Cardiac atrium fibroblast (primary cell): ENCODE measurements at places on chromosomes 16 and 17. TPM values are rescaled to one million over a fixed set of nuclear protein-coding genes. Genes with fewer than 3 reads are reported as not detected.

KRTAP4-5 gene
- total RNA-seq: not detected in 2 replicates

TNFRSF17 gene
- total RNA-seq: not detected in 2 replicates

DNAAF8 gene
- total RNA-seq: 0.97 and 1.1 TPM in 2 replicates

RCVRN gene
- not detected in 2 replicates for total RNA-seq

MPV17L gene
- total RNA-seq: 0.18 and 0.81 TPM in 2 replicates

COG1 gene
- 16.1 and 18.1 TPM in 2 replicates for total RNA-seq

ATAD5 gene
- 0.36 and 1.5 TPM in 2 replicates for total RNA-seq

RASL10B gene
- 1.4 and 4.2 TPM in 2 replicates for total RNA-seq

VMP1 gene
- 135 and 169 TPM in 2 replicates for total RNA-seq

EPX gene
- not detected in 2 replicates for total RNA-seq

TBC1D16 gene
- 39.9 and 44.1 TPM in 2 replicates for total RNA-seq

C1QTNF1 gene
- total RNA-seq: 797 and 1,160 TPM in 2 replicates

CLEC18A gene
- not detected in 2 replicates for total RNA-seq

ACSM2A gene
- not detected in 2 replicates for total RNA-seq

TMEM220 gene
- total RNA-seq: 2.3 and 6.0 TPM in 2 replicates

JUP gene
- total RNA-seq: 54.1 and 57.0 TPM in 2 replicates

ANKRD40CL gene
- not detected in 2 replicates for total RNA-seq

SNAI3 gene
- total RNA-seq: 0.16 TPM in 1 of 2 replicates, not detected in the other

SLC52A1 gene
- total RNA-seq: 0.18 TPM in 1 of 2 replicates, not detected in the other

PRSS27 gene
- 0.16 and 0.18 TPM in 2 replicates for total RNA-seq

CAPN15 gene
- total RNA-seq: 32.9 and 43.7 TPM in 2 replicates

REXO5 gene
- total RNA-seq: 6.0 and 10.7 TPM in 2 replicates

CMTM1 gene
- total RNA-seq: 2.9 TPM in 1 of 2 replicates, not detected in the other

ENPP7 gene
- total RNA-seq: not detected in 2 replicates

HELZ gene
- total RNA-seq: 28.5 and 33.5 TPM in 2 replicates

CSH2 gene
- total RNA-seq: not detected in 2 replicates

ERCC4 gene
- total RNA-seq: 5.5 and 5.8 TPM in 2 replicates

IRX5 gene
- 0.72 and 1.1 TPM in 2 replicates for total RNA-seq

BTBD17 gene
- total RNA-seq: not detected in 2 replicates

ESRP2 gene
- 0.36 and 1.1 TPM in 2 replicates for total RNA-seq

ZG16 gene
- not detected in 2 replicates for total RNA-seq

RND2 gene
- total RNA-seq: 0.49 TPM in 1 of 2 replicates, not detected in the other

RPRML gene
- total RNA-seq: not detected in 2 replicates

HSD17B2 gene
- total RNA-seq: not detected in 2 replicates

AFMID gene
- 59.2 and 80.5 TPM in 2 replicates for total RNA-seq

EXOSC6 gene
- total RNA-seq: 17.9 and 23.5 TPM in 2 replicates

STAT5B gene
- 20.6 and 22.9 TPM in 2 replicates for total RNA-seq

SGSM2 gene
- total RNA-seq: 24.8 and 39.5 TPM in 2 replicates

CMTM2 gene
- total RNA-seq: not detected in 2 replicates
